ENCODE measurements at places on chromosomes 2 and 18. TPM values are rescaled to one million over a fixed set of nuclear protein-coding genes. Genes with fewer than 3 reads are reported as not detected.

The IL1F10 gene
- not detected for total RNA-seq

The BIRC6 gene
- 84.2 TPM for total RNA-seq

The CYP26B1 gene
- 5.1 TPM for total RNA-seq

The OSR1 gene
- total RNA-seq: 1.4 TPM

The CHRND gene
- not detected for total RNA-seq

The SLC11A1 gene
- total RNA-seq: 0.12 TPM

The RBM43 gene
- total RNA-seq: 5.2 TPM

The ARHGAP28 gene
- total RNA-seq: not detected

The PLCD4 gene
- 0.95 TPM for total RNA-seq

The GAL3ST2 gene
- total RNA-seq: 0.27 TPM

The UGT1A10 gene
- total RNA-seq: 120 TPM

The WNT6 gene
- total RNA-seq: not detected

The SNED1 gene
- 0.86 TPM for total RNA-seq

The B3GNT7 gene
- 14.4 TPM for total RNA-seq

The CNNM4 gene
- 17.6 TPM for total RNA-seq

The SERPINB4 gene
- not detected for total RNA-seq

The PJVK gene
- total RNA-seq: 4.3 TPM

The SLC4A3 gene
- 20.2 TPM for total RNA-seq

The GAREM2 gene
- 2.8 TPM for total RNA-seq

The OTX1 gene
- 7.1 TPM for total RNA-seq

The GAD1 gene
- 11.2 TPM for total RNA-seq

The FIGN gene
- total RNA-seq: 8.4 TPM
